Inflammatory macrophage (primary cell): ENCODE measurements at places on chromosomes 11 and 22.

- peak; percentile 10 for DNase-seq
Observed at GRCh38 chr11:69000831-69001242, 12.2 kb downstream of the MRGPRF start.

- DNase-seq, result no peak
Observed at GRCh38 chr11:129723761-129724162, 91.9 kb upstream of the TMEM45B start.

GRCh38 chr22:24054356-24054755 lies 43.3 kb downstream of the CABIN1 start:
- DNase-seq, result no peak

- no peak for DNase-seq
Observed at GRCh38 chr11:36426226-36426848, 83.7 kb downstream of the TRAF6 start.

- DNase-seq, result no peak
Observed at GRCh38 chr11:86735451-86736290, 63.3 kb upstream of the ME3 start.

GRCh38 chr11:45537614-45538013 lies 127.8 kb downstream of the CHST1 start:
- no peak for DNase-seq

DNA sequence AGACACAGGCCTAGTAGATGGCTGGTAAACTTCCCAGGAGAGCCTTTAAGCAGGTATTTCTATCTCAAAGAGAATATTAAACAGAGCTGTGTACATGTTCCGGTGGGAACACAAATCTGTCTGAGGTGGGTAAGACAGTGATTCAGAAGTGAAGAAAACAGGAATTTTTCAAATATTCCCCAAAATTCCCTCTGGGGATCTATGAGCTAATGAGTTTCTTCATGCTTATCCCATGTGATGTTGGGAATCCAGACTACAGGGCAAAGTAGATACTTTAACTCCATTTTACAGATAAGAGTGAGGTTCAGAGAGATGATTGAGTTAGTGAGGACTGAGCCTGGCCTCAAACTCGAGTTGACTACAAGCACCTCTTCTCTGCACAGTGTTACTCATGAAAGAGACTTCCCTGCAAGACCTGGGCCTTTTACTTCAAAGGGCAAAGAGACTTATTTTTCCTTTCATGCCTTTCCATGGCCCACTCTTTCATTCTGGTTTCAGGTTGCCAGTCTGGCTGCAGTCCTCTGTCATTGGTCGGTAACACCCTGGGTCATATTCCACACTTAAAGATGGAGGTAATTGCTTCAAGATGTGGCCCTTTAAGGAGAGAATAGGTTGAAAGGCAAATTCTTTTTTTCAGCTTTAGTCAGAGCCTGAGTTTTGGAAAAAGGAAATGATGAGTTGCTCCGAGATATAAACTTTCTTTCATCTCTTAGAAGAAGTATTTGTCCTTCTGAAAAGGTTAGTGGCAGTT lies 70.1 kb downstream of the CYB5R2 start:
- DNase-seq, result no peak

DNA sequence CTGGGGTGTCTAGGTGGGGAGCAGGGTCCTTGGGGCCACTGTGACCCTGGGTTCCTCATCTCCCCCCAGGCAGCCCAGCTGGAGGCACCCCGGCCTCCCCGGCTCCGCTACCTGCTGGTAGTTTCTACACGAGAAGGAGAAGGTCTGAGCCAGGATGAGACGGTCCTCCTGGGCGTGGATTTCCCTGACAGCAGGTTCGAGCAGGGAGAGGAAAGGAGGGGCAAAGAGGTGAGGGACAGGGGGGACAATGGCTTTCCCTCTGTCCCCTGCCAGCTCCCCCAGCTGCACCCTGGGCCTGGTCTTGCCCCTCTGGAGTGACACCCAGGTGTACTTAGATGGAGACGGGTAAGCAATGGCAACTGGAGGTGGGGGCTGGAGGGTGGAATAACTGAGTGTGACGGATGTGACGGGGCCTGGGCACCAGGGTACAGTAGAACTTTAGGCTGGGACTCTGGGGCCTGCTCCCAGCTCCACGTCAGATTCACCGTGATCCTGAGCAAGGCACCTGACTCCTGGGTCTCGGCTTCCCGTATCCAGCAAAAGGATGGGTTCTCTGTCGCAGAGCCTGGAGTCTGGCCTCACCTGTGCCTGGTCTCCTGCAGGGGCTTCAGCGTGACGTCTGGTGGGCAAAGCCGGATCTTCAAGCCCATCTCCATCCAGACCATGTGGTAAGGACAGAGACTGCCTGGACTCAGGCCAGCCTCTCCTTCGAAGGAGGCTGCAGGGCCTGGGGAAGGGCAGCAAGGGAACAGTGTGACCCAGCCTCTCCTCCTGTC lies 3.6 kb downstream of the SSH3 start:
- no peak for DNase-seq

GRCh38 chr22:49483946-49484345 lies 343.7 kb downstream of the BRD1 start:
- DNase-seq, result no peak

DNA sequence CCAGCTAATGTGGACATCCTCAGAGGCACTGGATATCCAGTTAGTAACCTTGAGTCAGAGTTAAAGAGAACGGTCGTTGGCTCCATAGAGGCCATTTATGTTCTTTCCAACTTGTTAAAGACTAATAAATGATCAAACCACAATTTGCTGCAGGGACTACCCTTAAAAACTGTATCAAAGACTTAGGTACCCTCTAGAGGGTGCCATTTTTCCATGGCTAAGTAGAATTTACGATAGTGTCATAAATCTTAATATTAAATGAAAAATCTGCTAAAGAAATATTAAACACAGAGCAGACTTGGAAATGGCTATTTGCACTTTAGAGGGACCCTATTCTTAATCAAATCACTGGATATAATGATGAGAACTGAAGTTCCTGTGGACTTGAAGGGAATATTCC lies 685.2 kb upstream of the CHORDC1 start:
- no peak for DNase-seq

DNA sequence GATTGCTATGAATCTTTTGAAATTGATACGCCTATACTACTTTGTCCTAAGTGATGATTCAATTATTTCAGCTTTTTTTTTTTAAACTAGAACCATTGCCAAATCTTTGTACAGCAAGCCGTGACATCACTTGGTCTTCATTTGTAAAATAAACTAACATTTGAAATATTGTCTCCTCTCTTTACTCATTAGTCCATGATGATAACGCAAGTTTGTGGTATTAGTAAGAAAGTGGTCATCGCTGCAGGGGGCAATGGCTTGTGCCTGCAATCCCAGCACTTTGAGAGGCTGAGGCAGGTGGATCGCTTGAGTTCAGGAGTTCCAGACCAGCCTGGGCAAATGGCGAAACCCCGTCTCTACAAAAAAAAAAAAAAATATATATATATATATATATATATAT lies 12.9 kb upstream of the ARHGAP42 start:
- no peak for DNase-seq

- DNase-seq, result no peak
Observed at GRCh38 chr11:8383627-8384026, 119.9 kb upstream of the LMO1 start.
